ENCODE measurements at places on chromosomes 16 and 17. TPM values are rescaled to one million over a fixed set of nuclear protein-coding genes. Genes with fewer than 3 reads are reported as not detected.
A peak's percentile ranks its signal among the peaks of the same experiment; 100 is the strongest.

The XAF1 gene
- 0.03 TPM for polyA plus RNA-seq

The SMTNL2 gene
- not detected for polyA plus RNA-seq

The RAB11FIP4 gene
- polyA plus RNA-seq, result 9.4 TPM

The MXRA7 gene
- 154 TPM for polyA plus RNA-seq

The YWHAE gene
- 812 TPM for polyA plus RNA-seq

The EFCAB5 gene
- not detected for polyA plus RNA-seq

The ZNF19 gene
- 2.3 TPM for polyA plus RNA-seq

The KRTAP9-2 gene
- polyA plus RNA-seq, result not detected

The NEUROD2 gene
- polyA plus RNA-seq, result not detected

The TBC1D3G gene
- polyA plus RNA-seq, result not detected

The CPHXL2 gene
- not detected for polyA plus RNA-seq

- H3K36me3 ChIP-seq, result peaks cover 8% of the 10 kb centered on the region
- no peak for DNase-seq
- peaks cover 11% of the 10 kb centered on the region for H3K4me1 ChIP-seq
- no peak overlapping the region for H3K27ac ChIP-seq
Measured at GRCh38 chr16:10988164-10988803, 43.9 kb downstream of the CLEC16A start.

- H3K27me3 ChIP-seq, result no peaks in the 10 kb centered on the region
- H3K27ac ChIP-seq, result no peak overlapping the region
Measured at GRCh38 chr17:74018115-74018514, 185.4 kb upstream of the RPL38 start.

GRCh38 chr16:19389246-19389645, 28.4 kb upstream of the TMC5 start:
- no peaks in the 10 kb centered on the region for H3K4me1 ChIP-seq
- peak; percentile 60 for DNase-seq
- no peaks in the 10 kb centered on the region for H3K27me3 ChIP-seq
- H3K27ac ChIP-seq, result no peak overlapping the region
- H3K36me3 ChIP-seq, result no peaks in the 10 kb centered on the region

GRCh38 chr17:40993839-40994238, at the start of gene KRTAP3-3:
Gene KRTAP3-3 (minus strand): TSS chr17:40994164. CDS start chr17:40994097, 67 bp downstream.
- no peak for DNase-seq
- no peaks in the 10 kb centered on the region for H3K36me3 ChIP-seq
- H3K27ac ChIP-seq, result no peak within 1 kb of the TSS

- no peaks in the 10 kb centered on the region for H3K36me3 ChIP-seq
- H3K27ac ChIP-seq, result no peak overlapping the region
- peaks cover 8% of the 10 kb centered on the region for H3K27me3 ChIP-seq
- DNase-seq, result no peak
- H3K4me1 ChIP-seq, result peaks cover 7% of the 10 kb centered on the region
Measured at GRCh38 chr17:58788199-58788598, 32.5 kb downstream of the PPM1E start.

DNA sequence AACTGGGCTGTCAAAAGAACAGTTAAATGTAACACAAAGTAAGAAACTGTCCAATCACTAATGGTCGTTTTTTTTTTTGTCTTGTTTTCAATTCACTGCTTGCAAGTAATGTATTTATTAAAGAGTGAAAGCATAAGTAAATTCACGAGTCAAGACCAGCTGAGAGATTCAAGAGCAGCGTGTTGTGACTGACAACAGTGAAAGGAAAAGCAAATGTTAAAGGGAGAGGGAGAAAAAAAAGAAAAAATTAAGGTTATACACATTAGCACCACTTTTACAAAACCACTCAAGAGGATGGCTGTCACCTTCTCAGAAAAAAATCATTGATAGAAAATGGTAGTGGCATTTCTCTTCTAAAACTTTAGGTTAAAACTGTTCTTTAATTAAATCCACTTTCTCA, 36.1 kb downstream of the GPATCH8 start:
- no peak for DNase-seq
- no peaks in the 10 kb centered on the region for H3K4me1 ChIP-seq

DNA sequence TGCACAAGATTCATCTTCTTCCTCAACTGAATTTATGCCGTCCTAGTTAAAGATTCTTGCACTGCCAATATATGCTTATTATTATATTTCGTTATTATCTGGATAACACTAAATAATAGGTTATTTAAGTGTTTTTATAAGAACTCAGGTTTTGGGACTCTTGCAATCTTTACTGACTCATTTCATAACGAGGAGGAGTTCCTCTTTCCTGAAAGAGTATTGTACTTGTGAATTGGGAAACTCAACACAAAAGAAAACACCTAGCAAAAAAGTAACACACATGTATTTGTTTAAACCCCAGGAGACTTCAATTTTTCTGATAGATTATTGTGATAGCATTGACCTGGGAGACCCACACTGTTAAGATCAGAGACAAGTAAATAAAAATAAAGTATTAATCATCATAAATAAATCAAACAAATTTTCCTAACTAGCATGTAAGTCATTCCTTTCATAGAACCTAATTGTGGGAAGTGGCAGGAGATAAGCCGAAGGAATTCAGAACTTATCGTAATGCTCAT, 505.8 kb downstream of the KCNJ2 start:
- DNase-seq, result no peak
- no peaks in the 10 kb centered on the region for H3K36me3 ChIP-seq
- H3K27ac ChIP-seq, result no peak overlapping the region
- no peaks in the 10 kb centered on the region for H3K27me3 ChIP-seq
- no peak overlapping the region for H3K4me3 ChIP-seq
- H3K4me1 ChIP-seq, result no peaks in the 10 kb centered on the region

DNA sequence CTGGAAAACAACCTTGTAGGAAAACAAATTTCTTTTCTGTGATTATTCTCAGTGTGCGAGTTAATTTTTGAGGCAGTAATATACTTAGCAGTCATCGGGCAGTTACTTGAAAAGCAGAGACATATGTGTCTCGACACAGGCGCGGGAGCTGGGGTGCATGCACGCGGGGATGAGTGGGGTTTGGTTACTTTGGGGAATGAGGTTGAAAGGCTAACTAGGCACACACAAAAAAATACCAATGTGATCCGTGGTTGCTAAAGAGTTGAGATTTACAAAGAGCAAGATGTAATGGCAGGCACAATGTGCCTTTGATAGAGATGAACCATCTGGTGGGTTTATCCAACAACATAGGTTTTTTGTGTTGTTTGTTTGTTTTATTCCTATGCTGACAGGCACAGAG, 703.8 kb upstream of the EEF2KMT start:
- no peak overlapping the region for H3K4me3 ChIP-seq
- H3K4me1 ChIP-seq, result no peaks in the 10 kb centered on the region
- no peaks in the 10 kb centered on the region for H3K27me3 ChIP-seq
- H3K27ac ChIP-seq, result no peak overlapping the region
- no peaks in the 10 kb centered on the region for H3K36me3 ChIP-seq

DNA sequence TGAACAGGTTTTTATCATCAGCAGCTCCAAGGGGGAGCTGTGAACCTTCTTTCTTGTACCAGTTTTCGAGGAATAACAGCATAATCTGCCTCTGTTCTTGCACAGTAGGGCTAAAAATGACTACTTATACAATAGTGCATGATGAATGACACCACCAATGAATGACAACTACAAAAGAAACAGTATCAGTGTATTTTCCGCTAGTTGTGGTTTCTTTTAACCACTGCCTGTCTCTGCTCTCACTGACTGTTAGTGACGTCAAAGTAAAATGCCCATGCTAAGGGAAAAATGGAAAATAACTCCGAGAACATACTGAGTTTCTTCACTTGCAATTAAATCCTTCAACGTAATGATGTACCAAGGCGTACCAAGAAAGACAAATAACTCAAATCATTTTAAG, 294.9 kb downstream of the MAP2K6 start:
- H3K4me1 ChIP-seq, result no peaks in the 10 kb centered on the region
- DNase-seq, result no peak
- no peaks in the 10 kb centered on the region for H3K36me3 ChIP-seq
- H3K4me3 ChIP-seq, result no peak overlapping the region
- H3K27me3 ChIP-seq, result no peaks in the 10 kb centered on the region
- no peak overlapping the region for H3K27ac ChIP-seq

GRCh38 chr17:20262226-20263114, 204.9 kb downstream of the LGALS9B start:
- H3K4me1 ChIP-seq, result peaks cover under 1% of the 10 kb centered on the region
- H3K27ac ChIP-seq, result no peak overlapping the region
- no peak overlapping the region for H3K4me3 ChIP-seq
- H3K36me3 ChIP-seq, result peaks cover 2% of the 10 kb centered on the region
- H3K27me3 ChIP-seq, result no peaks in the 10 kb centered on the region

DNA sequence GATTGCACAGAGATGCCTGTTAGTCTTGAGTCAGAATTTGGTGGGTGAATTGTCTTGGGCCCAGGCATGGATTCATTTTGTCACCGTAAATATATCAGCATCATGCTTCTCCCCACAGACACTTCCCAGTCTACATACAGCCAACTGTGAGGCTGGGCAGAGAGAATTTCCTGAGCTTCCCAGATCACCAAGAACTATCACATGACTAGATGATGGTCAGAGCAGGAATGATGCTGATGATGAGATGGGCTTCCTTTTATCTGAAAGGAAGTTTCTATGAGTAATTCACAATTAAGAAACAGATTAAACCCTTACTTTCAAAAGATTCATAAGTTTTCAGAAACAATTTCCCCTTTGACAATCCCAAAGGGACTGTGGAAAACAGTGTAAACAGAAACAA, 323 bp upstream of the KRTAP9-9 start:
- H3K4me3 ChIP-seq, result no peak overlapping the region
- no peak overlapping the region for H3K27ac ChIP-seq
- peaks cover 23% of the 10 kb centered on the region for H3K27me3 ChIP-seq
- no peaks in the 10 kb centered on the region for H3K36me3 ChIP-seq
- no peak for DNase-seq

DNA sequence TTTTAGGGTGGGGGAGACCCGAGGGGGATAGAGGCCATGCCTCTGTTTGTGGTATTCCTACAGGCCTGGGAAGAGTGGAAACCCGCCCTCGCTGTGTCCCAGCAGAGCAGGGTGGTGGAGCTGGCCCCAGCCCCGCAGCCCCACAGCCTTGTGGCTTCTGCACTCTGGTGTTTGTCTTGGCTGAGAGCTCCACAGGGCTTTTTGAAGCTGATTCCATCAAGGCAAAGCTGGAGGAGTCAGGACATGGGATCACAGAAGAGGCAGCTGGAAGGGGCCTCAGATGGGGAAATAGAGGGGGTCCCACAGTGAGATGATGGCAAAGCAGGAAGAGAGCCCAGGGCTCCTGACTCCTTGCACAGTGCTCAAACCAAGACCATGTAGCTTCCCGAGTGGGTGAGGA, 5.0 kb upstream of the WFIKKN2 start:
- no peak for DNase-seq
- peaks cover 7% of the 10 kb centered on the region for H3K4me1 ChIP-seq
- no peak overlapping the region for H3K27ac ChIP-seq
- no peak overlapping the region for H3K4me3 ChIP-seq
- H3K27me3 ChIP-seq, result peaks cover 12% of the 10 kb centered on the region

GRCh38 chr16:84925092-84925772, 86.1 kb downstream of the ZDHHC7 start:
- no peak overlapping the region for H3K4me3 ChIP-seq
- no peaks in the 10 kb centered on the region for H3K4me1 ChIP-seq
- H3K27me3 ChIP-seq, result no peaks in the 10 kb centered on the region
- peak; percentile 56 for DNase-seq
- no peaks in the 10 kb centered on the region for H3K36me3 ChIP-seq
- no peak overlapping the region for H3K27ac ChIP-seq

GRCh38 chr17:74219576-74220133, 6.3 kb downstream of the TTYH2 start:
- H3K27ac ChIP-seq, result no peak overlapping the region
- peaks cover 27% of the 10 kb centered on the region for H3K4me1 ChIP-seq
- H3K36me3 ChIP-seq, result no peaks in the 10 kb centered on the region
- DNase-seq, result no peak
- H3K4me3 ChIP-seq, result no peak overlapping the region

GRCh38 chr16:10625595-10626357, 45.4 kb upstream of the EMP2 start:
- no peak overlapping the region for H3K27ac ChIP-seq
- no peaks in the 10 kb centered on the region for H3K27me3 ChIP-seq
- DNase-seq, result no peak
- H3K4me1 ChIP-seq, result no peaks in the 10 kb centered on the region
- no peak overlapping the region for H3K4me3 ChIP-seq

DNA sequence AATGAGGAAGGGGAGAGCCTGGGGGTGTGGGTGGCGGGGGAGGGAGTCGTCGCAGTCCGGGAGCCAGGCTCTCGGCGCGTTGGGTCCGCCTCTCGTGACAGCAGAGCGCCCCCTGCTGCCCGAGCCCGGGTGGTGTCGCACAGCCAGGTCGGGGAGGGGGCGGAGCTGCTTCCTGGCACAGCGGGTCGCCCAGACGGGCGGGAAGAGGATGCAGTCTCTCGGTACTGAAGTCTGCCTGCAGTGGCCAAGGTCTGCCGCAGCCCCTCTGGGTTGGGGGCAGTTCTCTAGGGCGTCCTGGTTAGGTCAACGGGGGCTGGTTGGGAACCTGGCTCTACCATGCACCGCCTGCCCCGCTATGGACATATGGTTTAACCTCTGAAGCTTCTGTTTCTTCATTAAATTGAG, 38.2 kb upstream of the CCDC182 start:
- no peaks in the 10 kb centered on the region for H3K4me1 ChIP-seq
- H3K4me3 ChIP-seq, result peak overlapping the region; percentile 55
- peaks cover 23% of the 10 kb centered on the region for H3K27me3 ChIP-seq
- peak; percentile 98 for DNase-seq
- H3K27ac ChIP-seq, result peak overlapping the region; percentile 99
- H3K36me3 ChIP-seq, result no peaks in the 10 kb centered on the region

DNA sequence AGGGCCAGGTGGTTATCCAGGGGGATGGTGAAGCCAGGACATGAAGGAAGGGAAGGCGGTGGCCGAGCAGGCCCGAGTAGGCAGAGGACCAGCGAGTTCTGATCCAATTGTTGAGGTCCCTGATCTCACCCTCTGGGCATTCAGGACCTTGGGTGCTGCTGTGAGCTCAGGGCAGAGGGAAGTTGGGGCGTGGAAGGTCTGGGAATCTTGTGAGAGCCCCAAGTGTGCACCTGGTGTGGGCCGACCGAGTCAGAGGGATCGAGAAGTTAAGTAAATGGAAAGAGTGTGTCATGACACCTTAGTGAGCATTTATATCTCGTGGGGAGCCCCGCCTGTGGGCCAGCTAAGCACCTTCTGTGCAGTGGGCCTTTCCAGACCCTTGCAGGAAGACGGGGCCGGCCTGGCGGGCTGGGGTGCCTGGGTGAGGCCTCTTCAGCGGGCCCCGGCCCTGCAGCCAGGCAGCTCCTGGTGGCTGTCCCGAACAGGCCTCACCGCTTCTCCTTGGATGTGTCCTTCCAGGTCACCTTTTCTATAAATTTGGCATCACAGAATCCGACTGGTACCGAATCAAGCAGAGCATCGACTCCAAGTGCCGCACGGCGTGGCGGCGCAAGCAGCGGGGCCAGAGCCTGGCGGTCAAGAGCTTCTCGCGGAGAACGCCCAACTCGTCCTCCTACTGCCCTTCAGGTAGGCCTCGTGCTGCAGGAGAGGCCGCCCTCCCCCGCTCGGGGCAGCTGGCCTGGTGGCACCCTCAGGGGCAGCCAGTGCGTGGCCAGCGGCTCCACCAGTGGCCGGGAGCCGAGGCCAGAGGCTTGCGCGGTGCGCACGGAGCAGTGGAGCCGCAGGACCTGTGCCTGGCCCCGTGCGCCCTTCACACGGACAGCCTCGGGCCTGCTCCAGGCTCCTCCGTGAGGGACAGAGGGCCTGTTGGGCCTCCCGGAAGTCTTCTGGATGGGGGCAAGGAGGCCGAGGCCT, 76.0 kb downstream of the BANP start:
- no peak overlapping the region for H3K27ac ChIP-seq
- DNase-seq, result no peak
- peaks cover 3% of the 10 kb centered on the region for H3K36me3 ChIP-seq
- no peak overlapping the region for H3K4me3 ChIP-seq
- H3K27me3 ChIP-seq, result no peaks in the 10 kb centered on the region
- H3K4me1 ChIP-seq, result peaks cover 13% of the 10 kb centered on the region

GRCh38 chr17:68246271-68247028, 1.4 kb upstream of the AMZ2 start:
- H3K4me3 ChIP-seq, result peak overlapping the region; percentile 79
- H3K27ac ChIP-seq, result no peak overlapping the region
- no peaks in the 10 kb centered on the region for H3K27me3 ChIP-seq
- H3K36me3 ChIP-seq, result peaks cover 11% of the 10 kb centered on the region
- DNase-seq, result no peak
- H3K4me1 ChIP-seq, result peaks cover 8% of the 10 kb centered on the region
